ENCODE measurements at places on chromosomes 2 and 18.

- DNase-seq: no peak
Observed at GRCh38 chr18:27894746-27895145, 282.2 kb downstream of the CDH2 start.

- DNase-seq: peak; percentile 42
Observed at GRCh38 chr2:28390746-28391563, 1.7 kb upstream of the FOSL2 start.

- no peak for DNase-seq
Observed at GRCh38 chr2:163711258-163711657, 24.6 kb downstream of the FIGN start.

GRCh38 chr2:241158546-241158900, 8.3 kb downstream of the PPP1R7 start:
- no peak for DNase-seq

DNA sequence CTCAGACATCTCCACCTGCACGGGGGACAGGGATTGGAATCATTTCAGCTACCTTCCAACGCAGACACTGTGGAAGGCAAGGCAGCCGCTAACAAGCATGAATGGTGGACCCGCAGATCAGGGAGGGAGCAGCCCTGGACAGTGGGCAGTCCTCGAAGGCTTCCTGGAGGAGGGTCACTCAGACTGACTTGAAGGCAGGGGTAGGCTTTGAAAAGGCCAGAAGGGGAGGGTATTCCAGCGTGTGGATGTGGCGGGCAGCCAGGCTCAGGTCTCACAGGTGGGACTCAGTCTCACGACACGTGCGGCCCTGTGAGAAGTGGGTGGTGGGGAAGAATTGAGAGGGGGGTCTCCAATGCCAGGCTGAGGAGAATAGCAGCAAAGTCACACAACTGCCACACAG, 29.9 kb downstream of the DYSF start:
- DNase-seq: no peak

- no peak for DNase-seq
Observed at GRCh38 chr18:77111951-77112746, 20.4 kb downstream of the MBP start.

DNA sequence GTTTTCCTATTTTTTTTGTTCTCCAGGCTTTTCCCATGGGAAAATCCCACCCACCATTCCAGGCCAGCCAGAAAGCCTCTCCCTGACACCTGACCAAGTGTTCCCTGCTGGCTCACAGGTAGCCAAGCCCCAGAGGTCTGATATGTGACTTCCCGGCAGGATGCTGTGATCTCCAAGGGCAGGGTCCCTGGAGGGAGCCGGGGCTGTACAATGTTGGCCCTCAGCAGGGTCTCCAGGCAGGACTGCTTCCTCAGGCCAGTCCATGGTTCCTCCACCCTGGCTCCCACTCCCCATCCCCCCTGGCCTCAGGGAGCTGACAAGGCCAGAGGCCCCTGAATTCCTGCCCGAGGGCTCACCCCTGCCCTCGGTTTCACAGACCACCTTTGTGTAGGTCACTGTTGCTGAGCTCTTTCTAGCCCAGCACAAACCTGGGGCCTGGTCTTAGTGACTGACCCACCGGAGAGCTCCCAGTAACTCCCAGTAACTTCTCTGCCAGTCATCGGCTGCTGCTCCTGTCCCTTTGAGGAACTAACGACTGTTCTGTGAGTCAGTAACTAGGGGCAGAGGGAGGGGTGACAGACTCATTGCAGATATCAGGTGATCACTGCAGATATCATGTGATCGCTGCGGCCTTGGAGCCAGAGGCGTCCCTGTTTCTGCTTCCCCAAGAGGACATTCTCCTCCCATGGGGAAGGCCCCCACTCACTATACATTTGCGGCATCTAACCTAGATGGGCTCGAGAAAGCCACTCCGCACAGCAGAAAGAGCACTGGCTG, 38.7 kb downstream of the SDC1 start:
- no peak for DNase-seq

- no peak for DNase-seq
Observed at GRCh38 chr2:12110074-12110473, 363.6 kb downstream of the LPIN1 start.
